Activated naive CD4-positive, alpha-beta T cell treated with anti-CD3 and anti-CD28 coated beads, Interleukin-2, amount 10 ng/mL, durations not matched to agents 7 days and 5 days (primary cell): ENCODE measurements at places on chromosomes 11 and 22.

GRCh38 chr22:36739185-36739584, 35.6 kb upstream of the CACNG2 start:
- DNase-seq = no peak

- peak; percentile 80 for DNase-seq
Measured at GRCh38 chr22:22818861-22819855, 68.5 kb upstream of the IGLL5 start.

DNA sequence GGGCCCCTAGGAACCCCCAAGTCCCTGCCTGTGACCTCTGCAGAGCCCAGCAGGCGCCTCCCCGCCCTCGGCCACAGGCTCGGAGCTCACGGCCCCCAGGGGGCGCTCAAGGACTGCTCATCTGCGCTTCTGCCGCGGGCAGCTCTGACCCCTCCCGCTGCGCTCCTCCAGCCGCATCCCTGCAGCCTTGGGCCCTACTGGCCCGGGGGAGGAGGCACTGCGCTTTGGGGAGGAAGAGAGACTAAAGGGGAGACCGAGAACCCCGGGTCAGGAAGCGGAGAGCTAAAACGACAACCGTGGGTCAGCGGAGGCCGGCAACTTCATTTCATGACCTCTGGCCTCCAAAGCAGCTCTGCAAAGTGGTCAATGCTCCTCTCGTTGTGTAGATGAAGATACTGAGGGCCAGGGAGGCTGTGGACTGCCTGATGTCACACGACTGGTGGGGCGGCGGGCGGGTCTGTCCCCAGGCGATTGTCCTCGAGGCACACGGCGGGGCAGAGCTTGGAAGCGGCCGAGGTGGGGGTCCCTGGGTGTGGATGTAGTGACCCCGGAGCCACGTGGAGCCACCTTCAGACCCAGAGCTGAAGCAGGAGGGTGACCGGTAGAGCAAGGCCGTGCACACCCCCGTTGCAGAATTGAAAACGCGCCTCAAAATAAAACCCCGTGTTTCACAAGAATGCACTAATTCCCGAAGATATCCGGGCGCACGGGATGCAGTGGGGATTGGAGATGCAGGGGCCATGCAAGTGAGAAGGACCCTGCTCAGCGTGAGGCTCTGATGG, 2.7 kb upstream of the KRTAP5-6 start:
- DNase-seq = peak; percentile 83

- DNase-seq = peak; percentile 8
Measured at GRCh38 chr22:22938672-22939587, 51.3 kb downstream of the IGLL5 start.

GRCh38 chr11:86167499-86168164, 76.9 kb upstream of the EED start:
- no peak for DNase-seq

DNA sequence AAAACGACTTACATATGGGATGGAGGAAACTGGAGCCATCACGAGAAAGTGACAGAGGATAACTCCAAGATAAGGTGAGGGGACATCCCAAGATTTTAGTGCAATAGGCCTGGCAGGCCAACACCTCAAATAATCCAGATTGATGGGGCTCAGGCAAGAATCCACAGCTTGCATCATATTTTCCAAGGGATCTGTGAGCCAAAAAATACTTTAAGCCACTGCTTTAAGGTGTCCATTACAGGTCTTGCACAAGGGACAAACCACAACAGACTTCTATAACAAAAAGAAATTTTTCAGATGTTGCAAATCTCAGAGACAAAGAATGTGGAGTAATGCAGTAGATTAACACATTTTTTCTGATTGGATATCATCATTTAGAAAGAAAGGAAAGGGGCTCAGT, 45.6 kb downstream of the DENND5A start:
- no peak for DNase-seq

- DNase-seq = no peak
Measured at GRCh38 chr22:46454504-46455269, 82.7 kb downstream of the CELSR1 start.

DNA sequence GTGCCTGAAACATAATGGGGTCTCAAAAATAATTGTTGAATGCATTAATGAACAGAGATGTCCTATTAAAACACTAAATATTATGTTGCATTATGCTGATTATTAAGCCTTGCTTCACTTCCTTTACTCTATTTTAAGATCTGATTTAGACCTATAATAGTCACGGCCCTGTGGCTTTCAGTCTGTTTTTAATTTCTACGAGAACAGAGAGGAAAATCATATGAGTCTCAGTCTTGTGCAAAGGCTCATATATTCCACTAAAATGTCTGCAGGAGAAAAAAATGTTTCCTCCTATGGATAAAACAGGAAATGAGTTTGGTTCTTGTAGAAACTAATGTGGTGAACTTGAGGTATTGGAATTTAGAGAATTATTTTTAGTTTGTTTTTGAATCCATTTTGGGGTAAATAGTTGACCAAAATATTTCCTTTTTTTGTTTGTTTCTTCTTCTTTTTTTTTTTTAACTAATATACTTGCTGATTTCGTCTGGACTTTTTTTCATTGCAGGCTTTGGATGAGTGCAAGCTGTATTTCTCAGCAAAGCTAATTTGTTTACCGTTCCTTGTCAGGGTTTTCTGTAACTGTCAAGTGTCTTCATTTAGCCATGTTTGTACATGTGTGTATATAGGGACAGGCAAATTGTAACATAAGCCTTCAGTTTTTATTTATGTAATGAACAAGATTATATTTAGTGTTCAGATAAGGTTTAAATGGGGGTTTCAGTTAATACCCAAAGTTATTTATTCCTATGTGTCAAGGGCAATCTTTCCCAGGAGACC, 139.1 kb upstream of the DDI1 start:
- DNase-seq = no peak

- DNase-seq = no peak
Measured at GRCh38 chr22:36493690-36494110, 12.3 kb upstream of the TXN2 start.
